ENCODE measurements at places on chromosomes 5 and 9.

DNA sequence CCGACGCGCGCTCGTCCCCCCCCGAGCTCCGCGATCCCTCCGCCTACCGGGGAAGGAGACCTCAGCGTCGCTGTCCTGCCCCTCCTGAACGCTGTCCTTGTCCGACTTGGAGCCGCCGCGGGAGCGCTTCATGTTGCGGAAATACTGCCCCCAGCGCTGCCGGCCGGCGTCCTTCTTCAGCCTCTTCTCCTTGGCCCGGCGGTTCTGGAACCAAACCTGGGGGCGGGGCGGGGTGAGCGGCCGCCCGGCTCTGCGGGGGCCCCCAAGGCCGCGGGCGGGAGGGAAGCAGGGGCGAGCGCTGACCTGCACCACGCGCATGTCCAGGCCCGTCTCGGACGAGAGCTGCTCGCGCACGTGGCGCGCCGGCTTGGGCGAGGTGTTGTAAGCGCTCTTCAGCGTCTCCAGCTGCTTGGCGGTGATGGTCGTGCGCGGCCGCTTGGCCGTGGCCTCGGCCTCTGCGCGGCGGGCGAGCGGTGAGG, 6.3 kb downstream of the LHX3 start:
- DNase-seq: no peak

DNA sequence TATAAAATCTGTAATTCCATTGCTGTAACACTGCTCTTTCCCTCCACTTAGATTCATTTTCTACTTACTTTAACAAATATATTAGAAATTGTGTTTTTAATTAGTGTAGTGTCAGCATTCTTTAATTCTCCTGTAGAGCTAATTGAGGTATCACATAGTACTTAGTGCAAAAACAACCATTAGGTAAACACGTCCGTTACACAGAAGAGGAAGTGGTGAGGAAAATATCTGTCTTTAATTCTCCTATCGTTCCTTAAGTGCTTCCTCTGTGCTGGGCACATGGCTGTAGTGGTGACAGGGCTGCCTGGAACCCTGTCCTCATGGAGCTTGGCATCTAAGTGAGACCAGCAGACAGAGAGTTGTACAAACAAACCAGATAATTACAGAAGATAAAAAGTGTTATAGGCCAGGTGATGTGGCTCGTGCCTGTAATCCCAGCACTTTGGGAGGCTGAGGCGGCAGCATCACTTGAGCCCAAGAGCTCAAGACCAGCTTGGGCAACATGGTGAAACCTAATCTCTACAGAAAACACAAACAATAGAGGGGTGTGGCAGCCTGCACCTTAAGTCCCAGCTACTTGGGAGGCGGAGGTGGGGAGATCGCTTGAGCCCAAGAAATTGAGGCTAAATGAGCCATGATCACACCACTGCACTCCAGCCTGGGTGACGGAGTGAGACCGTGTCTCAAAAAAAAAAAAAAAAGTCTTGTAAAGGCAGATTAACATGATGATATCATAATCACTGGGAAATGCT, 36.4 kb downstream of the PARP8 start:
- DNase-seq: no peak

- no peak for DNase-seq
These were observed 1.3 kb downstream of the PPP2R2B start for GRCh38 chr5:146877178-146877681.

DNA sequence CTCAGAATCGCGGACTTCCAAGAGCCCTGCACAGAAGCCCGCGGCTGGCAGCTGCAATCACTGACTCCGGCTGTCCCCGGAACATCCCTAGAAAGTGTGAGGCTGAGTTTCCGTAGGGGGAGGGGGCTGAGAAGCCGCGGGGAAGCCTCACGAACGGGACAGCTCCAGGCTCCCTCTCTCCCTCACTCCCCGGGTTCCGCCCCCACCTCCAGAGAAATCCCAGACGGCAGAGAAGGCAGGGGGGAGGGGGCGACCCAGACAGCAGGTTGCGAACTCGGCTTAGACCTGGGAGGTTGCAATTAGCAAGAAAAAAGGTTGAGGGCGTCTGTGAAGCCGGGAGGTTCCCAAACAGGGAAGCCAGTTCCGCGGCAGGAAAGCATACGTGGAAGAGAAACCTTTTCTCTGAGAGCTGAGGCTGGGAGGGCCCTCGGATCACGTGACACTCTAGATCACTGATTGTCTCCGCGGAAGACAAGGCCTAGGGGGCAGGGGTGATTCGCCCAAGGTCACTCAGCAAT, 73.8 kb upstream of the CPLX2 start:
- no peak for DNase-seq

- DNase-seq: no peak
These were observed 5.6 kb upstream of the IER5L start for GRCh38 chr9:129183495-129184218.

GRCh38 chr9:10701906-10702305, 89.1 kb upstream of the PTPRD start:
- DNase-seq: no peak

- no peak for DNase-seq
These were observed 283.5 kb upstream of the EFNA5 start for GRCh38 chr5:107954254-107954653.

- DNase-seq: no peak
These were observed 71.9 kb downstream of the KIF4B start for GRCh38 chr5:155085282-155085989.

DNA sequence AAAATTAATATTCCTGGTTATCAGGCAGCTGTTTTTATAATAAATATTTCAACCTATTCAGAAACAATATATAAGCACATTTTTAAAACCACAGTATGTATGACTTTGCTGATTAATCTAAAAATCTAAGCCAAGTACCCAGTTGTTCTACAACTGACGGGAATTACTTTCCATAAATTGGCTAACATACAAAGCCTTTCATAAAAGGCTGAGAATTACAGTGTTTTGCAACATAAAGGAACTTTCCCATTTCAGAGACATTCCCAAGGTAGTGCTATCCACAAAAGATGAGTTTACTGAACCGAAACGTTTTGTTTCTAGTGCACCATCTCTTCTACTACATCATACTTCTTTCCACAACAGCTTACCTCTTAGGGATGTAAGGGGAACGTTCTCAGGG, 7.2 kb downstream of the RNF145 start:
- no peak for DNase-seq

DNA sequence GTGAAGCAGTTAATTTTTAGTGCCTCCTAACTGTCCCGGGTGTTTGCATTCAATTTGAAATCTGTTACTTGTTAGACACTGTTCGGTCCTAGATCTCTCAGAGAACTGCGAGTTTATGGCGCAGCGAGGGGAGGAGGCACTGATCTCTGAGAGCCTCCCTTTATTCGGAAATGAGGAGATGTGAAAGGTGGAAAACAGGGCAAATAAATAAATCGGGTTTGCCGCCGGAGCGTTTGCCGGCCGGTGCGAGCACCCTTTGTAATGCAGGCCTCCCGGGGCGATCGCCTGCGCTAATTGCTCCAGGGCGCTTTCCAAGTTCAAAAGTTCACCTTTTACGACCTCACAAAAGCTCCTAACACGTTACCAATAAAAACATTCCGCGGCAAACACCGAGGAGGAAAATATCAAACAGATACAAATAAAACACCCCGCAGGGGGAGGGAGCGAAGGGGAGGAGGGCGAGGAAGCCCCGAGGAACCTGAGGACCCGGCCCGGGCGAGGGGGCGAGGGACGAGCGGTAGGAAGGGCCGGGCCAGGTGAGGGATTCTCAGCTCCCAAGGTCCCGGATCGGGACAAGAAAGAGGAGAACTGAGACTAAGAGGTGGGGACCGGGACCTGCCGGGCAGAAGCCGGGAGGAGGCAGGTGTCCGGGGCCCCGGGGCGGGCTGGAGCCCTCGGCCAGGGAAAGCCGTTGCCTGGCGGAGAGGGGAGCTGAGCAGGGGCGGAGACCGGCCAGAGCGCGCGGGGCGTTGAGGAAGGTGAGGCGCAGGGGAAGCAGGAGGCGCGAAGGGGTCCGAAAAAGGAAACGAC, 1.4 kb downstream of the NR6A1 start:
- DNase-seq: no peak

Data from T-helper 1 cell (primary cell).